Suppressor macrophage treated with lipopolysaccharide for 4 hours (primary cell): ENCODE measurements at places on chromosomes 4 and X.

GRCh38 chr4:40511036-40511614 is 118.5 kb downstream of the RBM47 start:
- no peak for DNase-seq

GRCh38 chr4:7384929-7385890 is 49.5 kb downstream of the PSAPL1 start:
- no peak for DNase-seq

DNA sequence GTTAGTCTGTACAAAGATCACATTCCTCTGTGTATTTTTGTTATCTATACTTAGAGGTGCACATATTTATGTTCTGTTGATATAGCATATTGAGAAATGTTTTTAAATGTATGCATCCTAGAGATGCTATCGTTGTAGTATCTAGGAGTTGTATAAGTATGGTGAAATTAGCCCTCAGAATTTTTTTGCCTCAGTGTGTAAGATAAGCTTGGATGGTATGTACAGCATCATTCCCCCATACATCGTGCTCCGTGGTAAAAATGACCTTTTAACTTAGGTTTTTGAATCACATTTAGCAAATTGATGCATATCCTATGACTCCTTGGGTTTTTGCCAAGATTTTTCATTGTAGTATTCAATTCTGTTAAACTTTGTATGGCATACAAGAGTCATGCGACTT is 113.5 kb downstream of the RPA4 start:
- no peak for DNase-seq

GRCh38 chrX:63657821-63658220 is 127.2 kb downstream of the ARHGEF9 start:
- DNase-seq, result peak; percentile 51

GRCh38 chr4:55932511-55932910 is 16.2 kb upstream of the CEP135 start:
- DNase-seq, result no peak

DNA sequence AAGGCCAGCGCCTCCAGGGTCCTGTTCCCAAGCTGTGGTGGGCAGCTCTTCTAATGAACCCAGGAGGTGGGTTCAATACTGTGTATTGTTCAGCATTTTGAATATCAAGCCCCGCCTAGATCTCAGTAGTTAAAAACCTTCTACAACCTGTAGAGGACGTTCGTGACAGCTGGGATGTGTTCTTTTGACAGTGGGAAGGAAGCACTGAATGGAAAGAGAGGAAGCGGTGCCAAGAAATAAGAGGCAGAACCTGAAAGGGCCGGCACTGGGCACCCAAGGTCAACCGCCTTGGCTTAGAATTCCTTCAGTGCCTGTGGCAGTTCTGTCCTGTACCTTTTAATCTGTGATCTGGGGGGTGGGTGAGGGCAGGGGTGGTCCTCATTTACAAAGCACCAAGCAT is 73.1 kb downstream of the CC2D2A start:
- no peak for DNase-seq

DNA sequence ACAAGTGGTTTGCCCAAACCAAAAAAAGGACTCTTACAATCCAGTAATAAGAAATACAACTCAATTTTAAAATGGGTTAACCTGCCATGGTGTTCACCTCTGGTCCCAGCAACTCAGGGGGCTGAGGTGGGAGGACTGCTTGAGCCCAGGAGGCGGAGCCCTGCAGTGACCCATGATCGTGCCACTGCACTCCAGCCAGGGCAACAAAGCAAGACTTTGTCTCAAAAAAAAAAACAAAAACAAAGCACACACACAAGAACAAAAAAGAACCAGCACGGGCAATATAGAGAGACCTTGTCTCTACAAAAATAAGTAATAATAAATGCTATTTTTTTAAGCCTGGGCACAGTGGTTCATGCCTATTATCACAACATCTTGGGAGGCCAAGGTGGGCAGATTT is 28.7 kb downstream of the ARAP2 start:
- no peak for DNase-seq

DNA sequence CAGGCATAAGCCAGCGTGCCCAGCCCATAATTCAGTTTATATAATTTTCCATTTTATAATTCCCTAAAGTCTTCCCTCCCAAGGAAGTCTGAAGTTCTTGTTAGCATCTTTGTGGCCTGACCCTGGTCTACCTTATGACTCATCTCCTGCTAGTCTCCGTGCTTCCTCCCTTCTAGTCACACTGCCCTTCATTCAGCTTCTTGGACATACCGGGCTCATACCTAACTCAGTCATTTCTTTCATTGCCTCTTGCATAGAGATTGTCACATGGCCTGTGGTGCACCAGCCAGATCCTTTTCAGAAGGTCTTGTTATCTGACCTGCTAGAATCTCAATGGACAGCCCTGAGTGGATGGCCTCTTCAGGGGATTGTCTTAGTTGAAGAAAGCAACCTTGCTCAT is 22.8 kb upstream of the MAML3 start:
- no peak for DNase-seq

DNA sequence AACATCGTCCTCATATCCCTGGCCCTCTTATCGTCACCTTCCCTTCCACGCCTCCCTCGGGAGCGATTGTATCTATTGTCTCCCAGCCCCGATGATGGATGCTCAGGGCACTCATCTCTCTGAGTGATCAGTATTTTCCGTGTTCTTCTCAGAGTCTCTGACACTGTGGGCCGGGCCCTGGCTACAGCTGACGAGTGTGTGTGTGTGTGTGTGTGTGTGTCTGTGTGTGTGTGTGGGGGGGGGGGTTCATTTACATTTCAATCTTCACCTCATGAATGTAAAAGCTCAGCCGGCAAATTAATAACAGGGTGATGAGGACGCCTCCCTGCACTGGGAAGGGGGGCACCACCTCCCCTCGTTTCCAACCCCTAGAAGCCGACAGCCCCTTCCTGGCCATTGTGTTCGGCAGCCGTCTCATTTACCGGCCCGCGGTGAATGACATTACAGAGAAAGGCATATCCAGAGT is 159.5 kb downstream of the SHOX start:
- DNase-seq, result no peak

DNA sequence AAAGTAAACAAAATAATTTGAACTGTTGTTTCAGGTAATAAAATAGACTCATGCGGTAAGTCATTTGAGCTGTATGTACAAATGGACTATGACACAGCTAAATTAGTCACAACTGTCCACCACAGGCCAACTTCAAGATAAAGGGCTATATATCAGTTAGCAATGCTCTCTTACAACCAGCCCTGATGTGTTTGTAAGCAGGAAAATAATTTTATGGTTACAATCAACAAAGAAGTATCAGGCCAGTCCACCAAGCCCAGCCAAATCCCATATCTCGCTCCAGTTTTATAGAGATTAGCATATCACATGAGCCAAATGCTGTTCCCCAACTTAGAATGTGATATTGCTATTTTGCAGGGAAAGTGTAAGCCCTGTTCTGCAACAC is 511 bp upstream of the DUSP21 start:
- DNase-seq, result no peak

- DNase-seq, result no peak
Measured at GRCh38 chr4:13562876-13563275, 18.6 kb upstream of the NKX3-2 start.

DNA sequence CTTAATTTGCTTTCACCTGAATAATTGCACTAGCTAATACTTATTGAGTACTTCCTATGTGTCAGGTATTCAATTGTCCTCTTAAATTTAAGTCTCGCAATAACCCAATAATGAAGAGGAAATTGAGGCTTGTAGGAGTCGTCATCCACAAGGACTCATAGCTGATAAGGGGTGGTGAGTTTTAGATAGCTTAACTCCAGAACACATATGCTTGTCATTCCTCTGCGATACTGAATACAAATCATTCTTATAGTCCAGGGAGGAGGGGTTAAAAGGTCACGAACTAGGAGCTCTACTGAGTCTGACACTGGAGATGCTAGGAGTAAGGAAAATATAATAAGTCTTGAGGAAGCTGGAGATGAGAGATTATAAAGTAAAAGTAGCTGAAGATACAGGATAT is 1.4 kb upstream of the PACRGL start:
- no peak for DNase-seq
